ENCODE measurements at places on chromosomes 5 and 9.

- no peak for DNase-seq
These were observed 74.5 kb downstream of the RASEF start for GRCh38 chr9:82988488-82988887.

- DNase-seq, result no peak
These were observed 4.5 kb downstream of the CMBL start for GRCh38 chr5:10303201-10303600.

DNA sequence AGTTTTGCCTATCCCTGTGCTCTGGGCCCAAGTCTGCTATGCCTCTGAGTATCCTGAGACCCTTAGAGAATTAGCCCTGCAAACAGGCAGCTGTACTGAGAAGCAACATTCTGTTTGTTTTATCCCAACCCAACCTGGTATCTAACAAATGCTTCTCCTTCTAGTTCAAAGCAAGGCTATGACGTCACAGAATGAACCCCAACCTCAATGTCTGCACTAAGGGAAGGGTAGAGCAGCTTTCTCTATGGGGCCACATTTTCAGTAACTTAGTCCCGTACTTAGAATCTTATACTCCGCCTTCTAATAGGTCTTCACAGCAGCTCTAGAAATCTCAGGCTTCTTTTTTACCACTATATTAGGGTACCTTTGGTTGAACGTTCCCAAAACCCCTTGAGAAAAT is 169.6 kb downstream of the TSSK1B start:
- no peak for DNase-seq

GRCh38 chr9:133920471-133920870 is 71.7 kb downstream of the VAV2 start:
- no peak for DNase-seq

- no peak for DNase-seq
These were observed 1.1 kb downstream of the NFIB start for GRCh38 chr9:14312719-14313377.

DNA sequence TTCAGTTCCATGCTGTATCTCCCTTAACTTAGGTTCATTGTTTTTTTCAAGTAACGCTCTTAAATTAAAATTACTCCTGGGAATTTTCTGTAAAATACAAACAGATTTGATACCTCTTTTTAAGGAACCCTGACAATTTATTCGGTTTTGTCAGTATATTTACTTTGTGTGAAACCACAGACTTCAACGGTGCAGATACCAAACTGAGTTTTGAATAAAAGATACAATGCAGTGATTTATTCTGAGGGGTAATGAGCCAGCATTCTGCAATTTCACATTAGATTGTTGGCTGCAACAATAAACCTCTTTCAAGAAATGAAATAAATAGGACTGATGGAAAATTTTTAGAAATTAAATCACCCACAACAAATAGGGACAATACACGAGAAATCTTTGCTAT is 308.6 kb upstream of the EDIL3 start:
- no peak for DNase-seq

- no peak for DNase-seq
These were observed at the start of gene SLC27A6 for GRCh38 chr5:128965011-128965637. SLC27A6 (plus strand) TSS chr5:128965488; CDS start chr5:128966138, 650 bp downstream.

GRCh38 chr5:57277085-57277484 is 103.2 kb downstream of the GPBP1 start:
- no peak for DNase-seq
